ENCODE measurements at places on chromosomes 13 and 19.
A peak's percentile ranks its signal among the peaks of the same experiment; 100 is the strongest.

DNA sequence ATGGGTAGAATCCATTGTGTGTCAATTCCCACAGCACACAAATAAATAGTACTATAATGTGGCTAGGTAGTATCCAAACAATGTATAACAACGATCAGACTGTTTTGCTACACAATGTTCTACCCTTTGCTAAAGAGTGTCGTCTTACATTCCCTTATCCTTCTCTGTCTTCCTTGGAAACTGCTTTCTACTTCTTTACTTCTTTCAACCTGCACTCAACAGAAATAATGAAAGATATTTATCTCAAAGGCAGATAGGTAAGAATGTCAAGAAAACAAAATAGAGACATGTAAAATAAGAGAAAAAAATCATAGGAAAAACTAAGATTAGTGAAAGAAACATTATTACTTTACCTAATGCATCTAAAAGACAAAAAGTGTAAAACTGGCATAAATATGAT is 814.7 kb downstream of the PCDH9 start:
- no peak for DNase-seq

DNA sequence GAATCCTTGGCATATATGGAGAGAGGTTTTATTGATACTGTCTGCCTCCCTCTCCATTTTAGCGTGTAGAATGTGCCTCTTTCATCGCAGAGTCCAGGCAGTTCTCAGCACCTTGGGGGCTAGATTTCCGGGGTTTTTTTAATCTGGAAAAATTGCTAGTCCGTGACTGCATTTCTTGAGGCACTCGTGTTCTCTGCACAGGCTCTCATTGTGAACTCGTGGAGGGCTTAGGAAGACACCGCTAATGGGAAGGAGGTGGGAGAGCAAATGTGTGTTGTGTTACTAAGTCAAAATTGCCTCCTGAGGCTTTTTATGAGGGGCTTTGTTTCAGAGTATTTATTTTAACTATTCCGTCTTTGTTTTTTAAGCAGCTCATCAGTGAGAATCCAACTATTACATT is 10.1 kb downstream of the ING1 start:
- no peak for DNase-seq

- DNase-seq: no peak
Observed at GRCh38 chr19:32246006-32246405, 99.4 kb upstream of the ZNF507 start.

DNA sequence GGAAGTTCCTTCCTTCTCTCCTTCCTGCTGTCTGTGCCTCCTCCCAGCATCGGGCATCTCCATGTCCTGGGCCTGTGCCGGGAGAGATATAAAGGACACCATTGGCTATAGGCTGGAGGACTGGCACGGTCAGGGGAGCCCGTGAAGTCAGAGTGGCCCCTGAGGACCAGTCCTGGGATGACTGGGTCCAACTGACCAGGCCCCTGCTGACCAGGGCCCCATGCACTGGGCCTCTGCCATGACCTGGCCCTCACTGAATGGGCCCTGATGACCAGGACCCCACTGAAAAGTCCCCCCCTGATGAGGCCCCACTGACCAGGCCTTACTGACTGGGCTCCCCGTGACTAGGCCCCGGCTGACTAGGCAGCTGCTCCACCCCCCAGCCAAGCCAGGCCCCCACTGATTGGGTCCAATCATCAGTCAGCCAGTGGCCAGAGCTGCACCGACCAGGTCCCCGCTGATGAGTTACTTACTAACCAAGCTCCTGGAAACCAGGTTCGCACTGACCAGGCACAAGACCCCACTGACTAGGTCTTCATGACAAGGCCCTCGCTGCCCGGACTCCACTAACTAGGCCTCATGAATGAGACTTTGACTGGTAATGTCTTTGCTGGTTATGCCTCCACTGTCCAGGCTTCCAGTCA is 20.0 kb upstream of the ZNF14 start:
- no peak for DNase-seq

GRCh38 chr13:37168151-37168550 is 62.7 kb upstream of the CSNK1A1L start:
- DNase-seq: no peak

DNA sequence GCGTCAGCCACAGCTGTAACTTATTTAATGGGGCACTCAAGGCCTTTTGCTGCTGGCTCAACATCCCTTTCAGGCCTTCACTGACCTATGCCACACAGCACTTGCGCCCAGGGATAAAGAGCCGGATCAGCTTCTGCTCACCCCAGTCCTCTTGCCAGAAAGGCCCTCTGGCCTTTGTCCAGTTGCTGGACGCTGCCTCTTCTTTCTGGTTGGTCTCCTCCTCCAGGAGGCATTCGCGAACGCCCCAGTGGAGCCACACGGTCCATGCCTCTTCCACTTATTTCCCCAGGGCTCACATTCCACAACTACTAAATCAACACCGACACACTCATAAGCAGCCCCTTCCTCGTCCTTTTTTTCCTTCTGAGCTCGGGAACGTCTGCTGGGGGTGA is 3.7 kb upstream of the ZNF329 start:
- no peak for DNase-seq

DNA sequence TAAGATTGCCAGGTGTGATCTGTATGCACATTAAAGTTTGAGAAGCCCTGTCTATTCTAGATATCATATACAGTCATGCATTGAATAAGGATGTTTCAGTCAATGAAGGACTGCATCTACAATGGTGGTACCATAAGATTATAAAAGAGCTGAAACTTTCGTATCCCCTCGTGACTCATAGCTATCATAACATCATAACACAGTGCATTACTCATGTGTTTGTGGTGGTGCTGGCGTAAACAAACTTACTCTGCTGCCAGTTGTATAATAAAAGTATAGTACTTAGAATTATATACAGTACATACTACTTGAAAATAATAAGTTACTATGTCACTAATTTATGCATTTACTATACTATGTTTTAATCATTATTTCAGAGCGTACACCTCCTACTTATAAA is 489.3 kb downstream of the GPC6 start:
- no peak for DNase-seq

DNA sequence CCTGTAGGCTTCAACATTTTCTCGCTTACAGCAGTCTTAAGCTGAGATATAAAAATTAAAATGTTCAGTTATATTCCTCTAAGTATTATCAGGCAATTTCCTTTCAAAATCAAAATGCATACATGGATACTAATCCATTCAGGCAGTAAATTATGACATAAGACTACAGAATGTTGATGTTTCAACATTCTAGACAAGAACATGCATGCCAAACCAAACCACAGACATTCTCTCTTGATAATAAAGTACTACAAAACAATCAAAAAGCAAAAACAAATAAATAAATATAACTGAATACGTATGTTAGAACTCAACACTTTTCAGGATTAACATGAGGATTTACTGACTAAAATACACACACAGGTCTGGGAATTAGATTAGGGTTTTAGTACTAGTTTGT is 7.7 kb downstream of the DIS3 start:
- no peak for DNase-seq

GRCh38 chr13:66618702-66619101 is 611.4 kb downstream of the PCDH9 start:
- peak; percentile 12 for DNase-seq

- DNase-seq: no peak
Observed at GRCh38 chr19:29610213-29610573, 4.1 kb downstream of the POP4 start.

DNA sequence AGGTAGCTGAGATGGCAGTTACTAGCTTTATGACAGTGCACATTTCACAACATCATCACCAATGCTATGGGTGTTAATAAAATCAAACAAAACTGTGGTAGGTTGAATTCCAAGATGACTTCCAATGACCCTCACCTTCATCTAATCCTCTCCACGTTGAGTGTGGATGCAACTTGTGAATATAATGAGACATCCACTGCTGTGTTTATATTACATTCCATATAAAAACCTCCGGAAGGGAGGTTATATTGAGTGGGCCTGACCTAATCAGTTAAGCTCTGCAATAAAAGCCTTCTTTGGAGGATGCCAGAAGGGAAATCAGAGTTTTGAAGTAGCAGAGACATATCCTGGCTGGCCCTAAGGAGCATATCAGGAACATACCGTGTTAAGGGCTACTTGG is 25.6 kb upstream of the CSNK1A1L start:
- no peak for DNase-seq

DNA sequence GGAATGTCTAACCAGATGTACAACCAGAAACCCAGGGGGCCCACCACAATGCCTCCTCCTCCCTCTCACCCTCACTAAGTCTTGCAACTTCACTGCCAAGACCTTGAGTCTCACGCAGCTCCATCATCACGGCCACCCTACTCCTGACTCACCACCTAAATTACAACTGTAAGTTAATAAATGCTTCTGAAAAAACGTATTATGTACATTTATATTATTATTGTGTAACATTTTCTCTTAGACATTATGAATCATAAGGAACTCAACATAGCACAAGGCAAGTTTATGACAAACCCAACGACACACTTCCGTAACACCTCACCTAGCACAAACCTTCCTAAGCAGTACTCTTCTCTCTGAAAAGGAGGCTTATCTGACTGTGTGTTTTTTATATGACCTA is 20.7 kb downstream of the MIPEP start:
- no peak for DNase-seq

- DNase-seq: no peak
Observed at GRCh38 chr13:21970172-21970571, 299.3 kb downstream of the FGF9 start.

- DNase-seq: no peak
Observed at GRCh38 chr13:27774169-27774568, 18.1 kb upstream of the GSX1 start.

DNA sequence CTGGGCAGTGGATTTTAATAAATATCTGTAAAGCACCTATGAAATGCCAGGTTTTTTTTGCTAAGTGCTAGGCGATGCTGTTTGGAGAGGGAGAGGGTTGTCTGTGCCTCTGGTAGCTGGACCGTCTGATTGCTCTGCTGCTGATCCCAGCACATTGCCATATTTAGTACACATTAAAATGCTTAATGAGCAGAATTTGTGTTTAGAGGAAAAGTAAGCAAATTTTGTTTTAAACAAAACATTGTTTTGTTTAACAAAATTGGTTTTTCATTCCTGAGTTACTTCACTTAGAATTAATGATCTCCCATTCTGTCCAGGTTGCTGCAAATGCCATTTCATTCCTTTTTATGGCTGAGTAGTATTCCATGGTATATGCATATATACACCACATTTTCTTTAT is 85.2 kb downstream of the LMO7 start:
- no peak for DNase-seq

DNA sequence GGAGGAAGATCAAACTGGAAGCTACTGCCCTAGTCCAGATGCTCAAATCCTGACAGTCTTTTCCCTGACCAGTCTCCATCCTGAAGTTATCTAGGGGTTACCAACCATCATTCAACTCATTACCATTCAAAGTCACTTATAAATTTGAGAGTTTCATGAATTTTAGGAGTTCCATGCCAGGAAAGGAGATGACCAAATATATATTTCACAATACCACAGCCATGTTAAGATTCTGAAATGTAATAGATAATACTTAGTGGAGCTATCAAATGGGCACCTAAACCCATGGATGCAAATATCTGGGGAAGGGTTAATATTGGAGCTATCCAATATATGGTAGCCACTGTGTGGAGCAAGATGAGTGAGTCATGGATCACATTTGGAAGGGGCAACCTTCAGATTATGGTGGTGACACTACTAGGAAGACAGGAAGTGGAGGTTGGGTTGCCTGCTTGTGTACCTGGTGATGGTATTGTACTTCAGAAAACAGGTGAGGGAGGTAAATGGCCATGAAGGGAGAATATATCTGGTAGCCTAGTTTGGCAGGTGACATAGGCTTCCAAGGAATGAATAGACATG is 18.7 kb downstream of the ZNF586 start:
- no peak for DNase-seq

DNA sequence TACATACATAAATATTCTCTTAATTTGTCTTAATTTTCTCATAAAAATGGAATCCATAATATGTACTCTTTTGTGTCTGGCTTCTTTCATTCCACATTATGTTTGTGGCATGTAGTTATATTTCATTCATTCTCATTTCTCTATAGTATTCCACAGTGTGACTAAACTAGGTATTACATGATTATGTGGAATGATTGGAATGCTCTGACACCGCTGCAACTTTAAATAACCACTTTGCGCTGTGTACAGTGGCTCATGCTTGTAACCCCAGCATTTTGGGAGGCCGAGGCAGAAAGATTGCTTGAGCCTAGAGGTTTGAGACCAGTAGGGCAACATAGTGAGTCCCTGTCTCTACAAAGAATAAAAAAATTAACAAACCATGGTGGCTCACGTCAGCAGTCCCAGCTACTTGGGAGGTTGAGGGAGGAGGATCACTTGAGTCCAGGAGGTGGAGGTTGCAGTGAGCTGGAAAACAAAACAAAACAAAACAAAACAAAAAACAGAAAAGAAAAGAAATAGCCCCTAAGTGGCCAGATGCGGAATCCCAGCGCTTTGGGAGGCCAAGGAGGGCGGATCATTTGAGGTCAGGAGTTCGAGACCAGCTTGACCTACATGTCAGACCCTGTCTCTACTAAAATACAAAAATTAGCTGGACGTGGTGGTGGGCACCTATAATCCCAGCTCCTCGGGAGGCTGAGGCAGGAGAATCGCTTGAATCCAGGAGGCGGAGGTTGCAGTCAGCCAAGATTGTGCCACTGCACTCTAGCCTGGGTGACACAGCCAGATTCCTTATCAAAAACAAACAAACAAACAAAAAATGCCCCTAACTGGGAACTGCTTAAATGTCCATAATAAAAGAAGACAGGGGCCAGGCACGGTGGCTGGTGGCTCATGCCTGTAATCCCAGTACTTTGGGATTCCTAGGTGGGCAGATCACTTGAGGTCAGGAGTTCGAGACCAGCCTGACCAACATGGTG is 8.0 kb upstream of the SAE1 start:
- DNase-seq: no peak

DNA sequence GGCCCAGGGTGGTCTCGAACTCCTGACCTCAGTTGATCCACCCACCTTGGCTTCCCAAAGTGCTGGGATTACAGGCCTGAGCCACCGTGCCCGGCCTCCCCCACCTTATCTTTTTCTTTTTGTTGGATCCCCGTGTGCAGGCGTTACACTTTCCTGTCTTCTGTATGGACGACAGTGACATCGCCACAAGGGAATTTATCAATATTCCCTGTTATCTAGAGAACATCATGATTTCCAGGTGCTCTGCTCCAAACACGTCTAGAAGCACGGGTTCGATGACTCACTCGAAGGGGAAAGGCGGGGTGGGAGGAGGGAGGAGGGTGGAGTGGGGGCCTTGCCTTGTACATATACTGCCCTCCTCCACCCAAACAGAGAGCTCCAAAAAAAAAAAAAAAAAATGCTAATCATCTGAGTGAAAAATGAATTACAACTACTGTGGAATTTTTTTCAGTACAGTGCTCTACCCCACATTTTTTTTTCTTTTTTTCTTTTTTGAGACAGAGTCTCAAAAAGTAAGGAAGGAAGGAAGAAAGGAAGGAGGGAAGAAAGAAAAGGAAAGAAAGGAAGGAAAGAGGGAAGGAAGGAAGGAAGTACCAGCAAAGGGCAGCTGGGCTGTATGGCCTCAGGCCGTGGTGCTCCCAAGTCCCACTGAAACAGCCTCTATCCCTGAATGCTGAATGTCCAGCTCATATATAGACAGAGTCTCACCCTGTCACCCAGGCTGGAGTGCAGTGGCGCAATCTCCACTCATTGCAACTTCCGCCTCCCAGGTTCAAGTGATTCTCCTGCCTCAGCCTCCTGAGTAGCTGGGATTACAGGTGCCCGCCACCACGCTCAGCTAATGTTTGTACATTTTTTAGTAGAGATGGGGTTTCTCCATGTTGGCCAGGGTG is 36.8 kb downstream of the INSR start:
- no peak for DNase-seq

GRCh38 chr13:97327086-97327485 is 105.0 kb downstream of the MBNL2 start:
- no peak for DNase-seq
